ENCODE measurements at places on chromosomes 2 and 18.

- DNase-seq = no peak
These were observed 275.0 kb downstream of the TNS1 start for GRCh38 chr2:217727801-217728200.

- no peak for DNase-seq
These were observed 71.8 kb downstream of the APOB start for GRCh38 chr2:20972110-20972509.

DNA sequence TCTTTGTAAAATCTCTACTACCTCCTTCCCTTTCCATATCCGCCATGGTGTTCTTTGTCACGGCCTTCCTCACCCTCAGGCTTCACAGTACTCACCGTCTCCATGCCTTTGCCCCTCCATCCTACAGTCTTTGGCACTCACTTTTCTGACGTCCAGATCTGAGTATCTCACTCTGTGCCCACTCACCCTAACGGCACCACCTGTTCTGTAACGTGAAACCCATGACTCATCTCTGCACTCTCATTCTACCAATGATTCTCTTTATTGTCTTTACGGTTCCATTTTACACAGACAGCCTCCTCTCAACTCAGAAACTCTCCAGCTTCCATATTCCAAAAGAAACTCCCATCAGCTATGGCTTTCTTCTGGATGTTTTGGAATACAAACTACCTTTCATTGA, 56.7 kb downstream of the NETO1 start:
- no peak for DNase-seq

GRCh38 chr18:62585274-62586150, 62.7 kb downstream of the ZCCHC2 start:
- no peak for DNase-seq

DNA sequence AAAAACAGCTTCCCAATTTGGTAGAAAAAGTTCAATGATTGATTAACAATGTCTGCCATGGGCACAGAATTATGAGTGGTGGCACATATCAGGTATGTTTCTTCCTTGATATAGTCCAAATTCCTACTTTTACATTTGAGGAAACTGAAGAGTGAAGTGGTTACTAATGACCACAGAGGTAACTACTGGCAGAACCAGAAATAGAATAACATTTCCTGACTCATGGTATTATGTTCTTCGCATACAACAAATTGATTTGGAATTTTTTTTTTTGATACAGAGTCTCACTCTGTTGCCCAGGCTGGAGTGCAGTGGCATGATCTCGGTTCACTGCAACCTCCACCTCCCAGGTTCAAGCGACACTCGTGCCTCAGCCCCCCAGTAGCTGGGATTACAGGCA, 6.0 kb upstream of the NFE2L2 start:
- no peak for DNase-seq

DNA sequence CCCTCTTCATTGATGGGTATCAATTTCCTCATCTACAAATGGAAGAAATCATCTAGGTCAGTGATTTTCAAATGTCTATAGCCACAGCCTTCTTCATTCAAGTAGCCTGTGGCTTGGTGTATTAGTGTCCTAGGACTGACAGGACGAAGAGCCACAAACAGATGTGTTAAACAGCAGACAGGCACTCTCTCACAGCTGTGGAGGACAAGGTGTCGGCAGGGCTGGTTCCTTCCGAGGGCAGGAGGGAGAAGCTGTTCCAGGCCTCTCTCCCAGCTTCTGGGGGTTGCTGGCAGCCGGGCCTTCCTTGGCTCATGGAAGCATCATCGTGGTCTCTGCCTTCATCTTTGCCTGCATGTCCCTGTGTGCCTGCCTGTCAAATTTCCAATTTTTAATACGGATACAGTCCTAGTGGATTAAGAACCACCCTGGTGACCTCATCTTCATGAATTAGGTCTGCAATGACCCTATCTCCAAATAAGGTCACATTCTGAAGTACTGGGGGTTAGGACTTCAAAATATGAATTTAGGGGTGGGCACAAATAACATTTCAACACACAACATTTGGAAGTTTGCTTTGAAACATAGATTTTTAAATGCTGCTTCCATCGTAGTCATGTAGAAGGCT, 86.5 kb downstream of the PTGR3 start:
- no peak for DNase-seq

GRCh38 chr18:12312976-12313375, 4.9 kb downstream of the TUBB6 start:
- no peak for DNase-seq

GRCh38 chr18:29163596-29163995, 986.7 kb upstream of the CDH2 start:
- DNase-seq = no peak

DNA sequence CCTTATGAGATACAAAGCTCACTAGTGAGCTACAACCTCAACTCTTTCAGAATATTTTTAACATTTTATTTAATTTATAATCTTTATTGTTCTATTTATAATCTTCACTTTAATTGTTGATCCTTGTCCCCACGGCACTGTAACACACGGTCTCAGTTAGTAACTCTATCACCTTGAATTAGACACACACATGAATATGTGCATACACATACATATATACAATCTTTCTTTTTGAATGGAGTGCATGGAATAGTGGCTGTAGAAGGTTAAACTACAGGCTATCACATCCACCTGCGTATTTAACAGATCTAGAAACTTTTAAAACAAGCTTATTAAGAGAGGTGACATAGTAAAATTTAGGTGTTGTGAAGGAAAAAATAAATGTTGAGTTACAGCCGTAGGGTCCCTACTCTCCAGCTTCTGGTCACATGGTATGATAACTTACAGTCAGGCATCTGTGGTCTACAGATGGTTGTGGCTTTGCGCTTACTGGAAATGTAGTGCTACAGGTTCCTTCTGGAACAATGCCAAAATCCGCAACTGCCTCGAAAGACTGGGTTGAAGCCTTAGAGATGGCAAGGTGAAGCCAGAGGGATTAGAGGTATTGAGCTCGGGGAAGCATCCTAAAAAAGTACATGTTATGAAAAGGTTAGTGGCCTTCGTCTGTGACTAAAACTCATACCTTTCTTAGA, 1324.1 kb upstream of the SLC39A10 start:
- no peak for DNase-seq

GRCh38 chr2:36469106-36469477, 113.5 kb downstream of the CRIM1 start:
- no peak for DNase-seq

DNA sequence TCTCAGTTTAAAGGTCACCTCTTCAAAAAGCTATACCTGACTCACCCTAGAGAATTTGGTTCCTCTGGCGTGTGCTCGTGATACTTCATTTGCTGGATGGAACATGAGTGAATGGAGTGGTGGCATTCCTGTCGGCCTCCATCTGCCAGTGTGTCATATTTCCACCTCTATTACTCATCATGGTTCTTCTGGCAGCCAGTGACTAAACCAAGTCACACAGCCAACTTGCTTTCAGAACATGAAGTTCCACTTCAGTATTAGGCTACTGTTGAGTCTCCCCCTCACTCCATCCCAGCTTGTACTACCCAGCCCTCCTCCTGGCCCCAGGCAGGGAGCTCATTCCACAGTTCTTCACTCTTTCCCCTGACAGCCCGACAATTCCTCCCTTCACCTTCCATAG, 169.8 kb downstream of the MREG start:
- no peak for DNase-seq

GRCh38 chr18:11570073-11570588, 39.3 kb upstream of the SLC35G4 start:
- DNase-seq = no peak

DNA sequence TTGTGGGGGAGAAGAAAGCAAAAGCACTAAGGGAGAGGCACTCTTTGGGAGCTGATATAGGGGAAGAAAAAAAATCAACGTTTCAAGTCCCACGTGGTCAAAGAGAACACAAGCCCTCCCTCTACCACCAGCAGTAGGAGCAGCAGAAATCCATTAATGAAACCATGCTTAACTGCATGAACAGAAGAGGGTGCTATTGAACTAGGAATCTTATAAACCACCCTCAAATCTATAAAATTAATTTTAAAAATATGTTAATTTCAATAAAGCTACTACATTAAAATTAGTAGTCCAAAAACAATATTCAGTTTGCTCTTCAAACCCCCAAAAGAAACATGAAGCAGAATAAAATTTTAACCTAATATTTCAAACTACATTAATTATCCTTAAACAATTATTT, 147.8 kb downstream of the TMEM18 start:
- DNase-seq = no peak

DNA sequence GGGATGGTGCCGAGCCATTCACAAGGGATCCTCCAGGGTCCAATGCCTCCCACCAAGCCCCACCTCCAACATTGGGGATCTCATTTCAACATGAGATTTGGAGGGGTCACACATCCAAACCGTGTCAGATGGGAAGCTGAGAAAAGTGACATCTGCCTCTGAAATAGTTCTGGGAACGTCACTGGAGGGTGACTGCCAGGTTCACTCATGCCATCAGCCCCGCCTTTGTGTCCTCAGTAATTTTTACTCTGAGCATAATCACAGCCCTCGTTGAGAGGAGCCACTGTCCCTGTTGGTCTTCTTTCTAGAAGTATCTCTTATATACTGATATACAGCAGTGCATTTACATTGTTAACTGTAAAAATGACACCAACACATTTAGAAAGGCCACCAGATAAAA, 67.4 kb downstream of the KLHL29 start:
- no peak for DNase-seq

- no peak for DNase-seq
These were observed 169.3 kb downstream of the TMEM200C start for GRCh38 chr18:5726011-5726410.

DNA sequence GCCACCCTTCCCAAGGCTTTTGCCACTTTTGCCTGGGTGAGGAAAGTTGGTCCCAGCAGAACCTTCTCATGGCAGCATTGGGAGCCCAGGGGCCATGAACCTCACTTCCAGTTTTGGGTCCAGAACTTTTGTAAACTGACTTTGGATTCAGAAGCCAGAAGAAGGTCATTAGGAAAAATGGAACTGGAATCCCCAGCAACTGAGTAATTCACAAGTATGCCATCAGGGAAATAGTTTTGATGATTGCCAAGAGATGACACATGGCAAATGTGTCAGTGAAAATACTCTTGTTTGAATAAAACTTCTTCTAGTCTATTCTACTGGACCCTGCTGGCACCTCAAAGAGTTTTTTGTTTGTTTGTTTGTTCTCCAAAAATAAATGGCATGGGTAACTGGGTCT, 203.7 kb downstream of the SETBP1 start:
- no peak for DNase-seq

- no peak for DNase-seq
These were observed 38.9 kb downstream of the MRPL33 start for GRCh38 chr2:27810455-27810854.

GRCh38 chr2:200662727-200663126, 76.9 kb downstream of the AOX1 start:
- DNase-seq = no peak

DNA sequence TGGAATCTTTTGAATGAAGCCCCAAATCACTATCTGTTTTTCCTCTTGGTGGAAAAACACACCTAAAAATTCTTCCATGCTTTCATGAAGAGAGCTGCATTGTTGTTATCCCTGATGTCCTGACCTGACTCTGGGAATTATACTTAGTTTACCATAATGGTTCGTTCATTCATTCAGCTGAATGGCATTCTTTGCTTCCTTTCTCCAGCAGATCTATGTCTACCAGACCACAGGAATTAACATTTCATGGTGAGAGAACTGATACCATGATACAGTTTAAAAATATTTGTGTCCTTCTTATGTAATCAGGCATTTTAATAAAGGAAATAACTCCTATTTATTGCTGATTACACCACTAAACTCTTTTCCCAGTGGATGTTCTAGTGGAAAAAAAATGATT, 11.1 kb upstream of the SLC4A10 start:
- DNase-seq = no peak

DNA sequence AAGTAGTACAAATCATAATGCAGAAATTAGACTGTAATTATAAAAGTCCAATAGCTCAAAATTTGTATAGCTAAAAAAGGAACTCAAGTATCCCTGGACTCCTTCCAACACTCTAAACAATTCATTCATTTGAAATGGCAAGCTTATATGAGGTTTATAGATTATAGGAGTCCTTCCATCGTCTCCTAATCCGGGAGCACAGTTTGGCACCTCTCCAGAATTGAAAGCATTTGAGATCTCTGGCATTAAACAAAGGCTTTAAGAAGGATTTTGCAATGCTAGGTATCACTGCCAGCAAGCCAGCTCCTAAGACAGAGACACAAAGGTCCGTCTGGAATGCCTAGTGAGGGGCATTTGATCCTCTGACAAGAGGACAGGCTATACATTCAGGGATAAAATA, 90.9 kb downstream of the ACVR1 start:
- DNase-seq = no peak

DNA sequence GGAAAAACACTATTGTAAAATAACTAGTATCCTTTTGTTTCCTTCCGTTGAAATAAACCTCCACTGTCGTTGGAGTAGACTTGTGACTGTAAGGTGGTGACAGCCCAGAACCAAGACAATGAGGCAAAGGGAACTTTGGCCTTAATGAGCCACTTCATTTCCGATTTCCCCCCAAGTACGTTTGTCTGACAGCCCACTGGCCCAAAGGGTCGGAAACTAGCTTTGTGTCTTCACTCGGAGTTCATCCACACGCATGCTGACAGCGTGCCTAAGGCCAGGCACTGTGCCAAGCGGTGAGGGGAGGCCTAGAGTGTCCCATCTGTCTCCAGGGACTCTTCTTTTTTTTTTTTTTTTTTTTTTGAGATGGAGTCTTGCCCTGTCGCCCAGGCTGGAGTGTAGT, 21.0 kb downstream of the HJURP start:
- no peak for DNase-seq

DNA sequence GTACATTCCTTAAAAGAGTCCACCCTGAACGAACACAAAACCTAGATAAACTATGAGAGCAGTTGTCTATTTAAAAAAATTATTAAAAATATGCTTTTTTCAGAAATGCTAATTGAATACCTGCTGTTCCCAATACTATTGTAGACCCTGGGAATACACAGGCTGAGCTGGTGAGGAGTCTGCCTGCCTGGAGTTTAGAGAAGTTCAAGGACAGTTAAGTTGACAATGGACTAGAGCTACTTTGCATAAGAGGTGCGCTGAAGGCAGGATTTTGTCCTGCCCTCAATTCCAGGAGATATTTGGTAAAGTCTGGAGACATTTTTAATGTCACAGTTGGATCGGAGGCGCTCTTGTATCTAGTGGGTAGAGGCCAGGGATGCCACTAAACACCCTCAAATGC, 110.2 kb downstream of the SETBP1 start:
- DNase-seq = no peak

DNA sequence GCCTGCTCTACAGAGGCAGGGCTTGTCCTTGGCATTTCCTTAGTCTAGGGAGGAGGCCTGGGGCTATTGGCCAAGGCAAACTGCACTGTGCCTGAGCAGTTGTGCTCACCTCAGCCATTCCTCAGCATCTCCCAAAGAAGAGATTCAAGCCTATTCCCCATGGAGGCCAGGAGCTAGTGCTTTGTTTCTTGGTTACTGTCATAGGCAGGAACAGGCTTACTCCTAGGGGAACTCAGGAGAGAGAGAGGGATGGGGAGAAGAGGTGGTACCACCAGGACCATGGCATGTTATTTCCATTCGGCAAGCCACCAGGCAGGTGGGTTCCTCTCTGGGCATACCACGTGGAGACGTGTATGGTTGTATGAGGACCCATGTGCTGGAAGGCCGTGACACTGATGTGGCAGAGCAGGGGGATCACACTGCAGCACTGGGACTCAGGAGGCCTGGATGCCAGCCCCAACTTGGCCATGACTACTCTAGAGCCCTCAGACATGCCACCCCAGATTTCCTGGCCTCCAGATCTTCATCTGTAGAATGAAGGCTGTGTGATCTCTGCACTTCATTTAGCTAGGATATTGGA, 233.7 kb downstream of the LOXHD1 start:
- DNase-seq = no peak

GRCh38 chr2:85668009-85668856, at the start of gene SFTPB:
Gene SFTPB, minus strand, starts transcription at chr2:85668199. Its CDS starts 16 bp downstream, at chr2:85668183.
- no peak for DNase-seq

- no peak for DNase-seq
These were observed 99.1 kb upstream of the ZNF397 start for GRCh38 chr18:35141567-35142274.

Measured in progenitor cell of endocrine pancreas (in vitro differentiated cells).